ENCODE measurements at places on chromosomes 6 and 20.

DNA sequence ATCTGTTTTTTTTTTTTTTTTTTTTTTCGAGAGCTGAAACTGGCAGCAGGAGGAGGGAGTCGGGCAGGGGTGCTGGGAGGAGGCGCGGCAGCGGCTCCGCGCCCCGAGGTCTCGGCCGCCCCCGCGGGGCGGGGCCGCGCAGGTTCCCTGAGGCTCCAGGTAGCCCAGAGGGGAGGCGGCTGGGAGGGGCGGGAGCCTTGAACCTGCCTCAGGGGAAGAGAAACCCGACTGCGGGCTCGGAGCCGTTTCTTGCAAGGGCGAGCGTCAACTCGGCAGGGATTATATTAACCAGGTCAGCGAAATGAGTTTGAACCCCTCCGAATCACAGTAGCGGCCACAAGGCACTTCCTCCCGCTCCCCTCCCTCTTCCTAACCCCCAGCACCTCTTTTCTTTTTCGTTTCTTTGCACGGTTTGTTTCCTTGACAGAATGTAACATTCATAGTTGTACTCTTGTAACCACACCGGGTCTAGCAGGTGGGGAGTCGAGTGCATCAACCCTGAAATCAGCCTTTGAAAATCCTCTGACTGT is 2.0 kb downstream of the MYB start:
- H3K36me3 ChIP-seq: no peaks in the 10 kb centered on the region
- peaks cover 21% of the 10 kb centered on the region for H3K4me1 ChIP-seq
- no peak overlapping the region for H3K27ac ChIP-seq
- H3K4me3 ChIP-seq: peak overlapping the region; percentile 56
- DNase-seq: no peak

GRCh38 chr6:157282284-157282683 is 41.0 kb downstream of the TMEM242 start:
- H3K27ac ChIP-seq: no peak overlapping the region
- no peak for DNase-seq
- H3K27me3 ChIP-seq: no peaks in the 10 kb centered on the region
- no peaks in the 10 kb centered on the region for H3K36me3 ChIP-seq

DNA sequence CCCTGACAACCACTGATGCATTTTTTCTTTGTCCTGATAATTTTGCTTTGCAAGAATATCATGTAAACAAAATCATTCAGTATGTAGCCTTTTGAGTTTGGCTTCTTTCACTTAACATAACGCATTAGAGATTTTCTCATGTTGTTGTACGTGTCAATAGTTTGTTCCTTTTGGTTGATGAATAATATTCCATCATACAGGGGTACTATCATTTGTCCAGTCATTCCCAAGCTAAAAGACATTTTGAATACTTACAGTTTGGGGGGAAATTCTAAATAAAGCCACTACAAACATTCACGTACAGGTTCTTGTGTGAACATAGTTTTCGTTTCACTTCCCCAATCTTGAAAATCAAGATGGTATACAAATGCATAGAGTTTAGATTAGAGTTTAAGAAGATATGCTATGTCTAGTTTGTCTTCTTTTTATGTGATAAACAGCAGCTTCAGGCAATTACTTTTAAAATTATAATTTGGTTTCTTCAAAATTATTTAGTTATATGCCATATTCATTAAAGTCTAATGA is 5.2 kb downstream of the HAO1 start:
- no peaks in the 10 kb centered on the region for H3K27me3 ChIP-seq
- DNase-seq: no peak
- no peaks in the 10 kb centered on the region for H3K36me3 ChIP-seq
- H3K4me1 ChIP-seq: no peaks in the 10 kb centered on the region
- H3K27ac ChIP-seq: no peak overlapping the region

GRCh38 chr6:111982681-111983080 is 71.2 kb upstream of the CCN6 start:
- H3K4me1 ChIP-seq: no peaks in the 10 kb centered on the region
- no peak overlapping the region for H3K4me3 ChIP-seq
- DNase-seq: no peak
- no peak overlapping the region for H3K27ac ChIP-seq
- no peaks in the 10 kb centered on the region for H3K27me3 ChIP-seq
- H3K36me3 ChIP-seq: no peaks in the 10 kb centered on the region

GRCh38 chr6:397056-397455 is 5.5 kb downstream of the IRF4 start:
- no peak overlapping the region for H3K27ac ChIP-seq
- no peak overlapping the region for H3K4me3 ChIP-seq
- H3K36me3 ChIP-seq: peaks cover 18% of the 10 kb centered on the region

DNA sequence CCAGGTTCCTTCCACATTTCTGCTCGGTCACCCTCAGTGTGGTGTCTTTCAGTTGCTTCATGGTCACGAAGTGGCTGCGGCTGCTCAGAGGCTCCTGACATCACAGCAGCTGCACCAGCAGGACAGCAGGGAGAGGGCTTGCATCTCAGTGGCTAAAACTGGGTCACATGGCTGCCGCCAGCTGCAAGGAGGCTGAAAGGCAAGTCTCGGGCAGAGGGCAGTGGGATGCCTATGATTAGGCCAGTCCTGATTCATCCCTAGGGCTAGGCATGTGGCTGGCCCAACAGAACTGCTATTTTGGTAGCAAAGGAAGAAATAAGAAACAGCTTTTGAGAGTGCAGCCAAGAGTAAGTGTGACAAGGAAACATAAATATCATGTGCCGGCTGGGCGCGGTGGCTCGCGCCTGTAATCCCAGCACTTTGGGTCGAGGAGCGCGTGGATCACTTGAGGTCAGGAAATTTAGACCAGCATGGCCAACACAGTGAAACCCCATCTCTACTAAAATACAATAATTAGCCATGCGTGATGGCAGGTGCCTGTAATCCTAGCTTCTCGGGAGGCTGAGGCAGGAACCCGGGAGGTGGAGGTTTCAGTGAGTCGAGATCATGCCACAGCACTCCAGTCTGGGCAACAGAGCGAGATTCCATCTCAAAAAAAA is 46.6 kb downstream of the RBM38 start:
- DNase-seq: no peak
- H3K27me3 ChIP-seq: no peaks in the 10 kb centered on the region
- no peaks in the 10 kb centered on the region for H3K36me3 ChIP-seq
- peaks cover 60% of the 10 kb centered on the region for H3K4me1 ChIP-seq
- no peak overlapping the region for H3K4me3 ChIP-seq
- peak overlapping the region; percentile 34 for H3K27ac ChIP-seq

GRCh38 chr6:26064619-26065257 is 22.5 kb upstream of the HFE start:
- H3K27ac ChIP-seq: no peak overlapping the region
- no peak overlapping the region for H3K4me3 ChIP-seq
- peaks cover 7% of the 10 kb centered on the region for H3K27me3 ChIP-seq
- DNase-seq: no peak
- no peaks in the 10 kb centered on the region for H3K4me1 ChIP-seq

DNA sequence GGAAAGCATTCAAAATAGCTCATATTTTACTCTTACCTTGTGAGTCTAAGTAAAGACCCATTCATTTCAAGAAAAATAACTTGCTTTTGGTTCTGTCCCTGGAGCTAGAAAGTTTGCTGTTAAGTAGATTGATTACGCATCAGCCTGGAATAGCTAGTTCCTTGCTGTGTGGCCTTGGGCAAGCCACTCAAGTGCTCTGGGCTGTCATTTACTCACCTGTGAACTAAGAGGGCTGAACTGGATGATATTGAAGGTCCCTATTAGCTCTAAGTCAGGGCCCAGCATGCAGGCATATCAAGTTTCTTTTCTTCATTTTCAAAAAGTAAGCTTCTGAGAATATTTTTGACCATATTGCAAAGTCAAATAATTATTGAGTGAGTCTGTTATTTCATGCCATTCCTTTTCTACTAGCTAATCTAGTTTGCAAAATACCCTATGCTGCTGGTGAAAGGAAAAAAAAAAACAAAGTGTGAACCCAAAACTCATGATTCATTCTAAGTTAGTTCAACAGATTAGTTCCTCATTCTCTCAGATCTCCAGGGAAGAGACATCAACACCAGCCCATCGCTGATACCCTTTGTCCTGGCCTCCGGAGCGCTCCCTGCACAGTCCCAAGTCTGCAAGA is 106.5 kb upstream of the GMDS start:
- no peaks in the 10 kb centered on the region for H3K4me1 ChIP-seq
- DNase-seq: no peak
- no peak overlapping the region for H3K27ac ChIP-seq
- no peaks in the 10 kb centered on the region for H3K36me3 ChIP-seq
- no peak overlapping the region for H3K4me3 ChIP-seq

DNA sequence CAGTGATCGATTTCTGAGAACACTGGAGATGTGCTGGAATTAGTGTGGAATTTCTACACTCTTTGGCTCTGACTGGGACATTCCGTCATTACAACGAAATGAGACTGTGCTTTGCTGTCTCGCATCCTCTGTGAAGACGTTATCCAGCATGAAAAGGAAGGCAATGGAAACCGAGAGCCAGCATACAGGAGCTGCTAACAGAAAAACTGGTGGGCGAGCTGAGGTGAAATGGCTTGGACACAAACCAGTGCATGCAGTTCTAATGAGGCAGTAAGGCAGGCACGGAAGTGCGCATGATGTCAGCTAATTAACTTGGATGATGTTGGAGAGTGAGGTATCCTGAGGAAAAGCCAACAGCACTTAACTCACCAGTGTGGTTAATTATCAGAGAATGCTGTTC is 202.8 kb upstream of the AGPAT4 start:
- peaks cover 6% of the 10 kb centered on the region for H3K4me1 ChIP-seq
- no peaks in the 10 kb centered on the region for H3K36me3 ChIP-seq
- peak overlapping the region; percentile 16 for H3K27ac ChIP-seq
- no peaks in the 10 kb centered on the region for H3K27me3 ChIP-seq

- H3K36me3 ChIP-seq: no peaks in the 10 kb centered on the region
- peaks cover 32% of the 10 kb centered on the region for H3K4me1 ChIP-seq
- peak overlapping the region; percentile 43 for H3K27ac ChIP-seq
- H3K4me3 ChIP-seq: no peak overlapping the region
- DNase-seq: no peak
These were observed 6.5 kb upstream of the UQCC2 start for GRCh38 chr6:33717934-33718455.

- H3K36me3 ChIP-seq: no peaks in the 10 kb centered on the region
- DNase-seq: no peak
- peaks cover 3% of the 10 kb centered on the region for H3K4me1 ChIP-seq
- H3K27ac ChIP-seq: no peak overlapping the region
These were observed 36.9 kb downstream of the CCN2 start for GRCh38 chr6:131914234-131914633.

- H3K27me3 ChIP-seq: no peaks in the 10 kb centered on the region
- H3K4me3 ChIP-seq: no peak overlapping the region
- no peak for DNase-seq
- H3K36me3 ChIP-seq: no peaks in the 10 kb centered on the region
These were observed 3.8 kb upstream of the ENTPD6 start for GRCh38 chr20:25191689-25192088.

- H3K27ac ChIP-seq: no peak overlapping the region
- no peaks in the 10 kb centered on the region for H3K4me1 ChIP-seq
- H3K36me3 ChIP-seq: no peaks in the 10 kb centered on the region
- no peak overlapping the region for H3K4me3 ChIP-seq
- H3K27me3 ChIP-seq: no peaks in the 10 kb centered on the region
- DNase-seq: no peak
These were observed 399.7 kb upstream of the ADGRB3 start for GRCh38 chr6:68235326-68235784.

GRCh38 chr6:144820270-144820669 is 535.1 kb downstream of the UTRN start:
- no peak overlapping the region for H3K4me3 ChIP-seq
- H3K27me3 ChIP-seq: no peaks in the 10 kb centered on the region
- H3K4me1 ChIP-seq: no peaks in the 10 kb centered on the region
- no peak for DNase-seq

DNA sequence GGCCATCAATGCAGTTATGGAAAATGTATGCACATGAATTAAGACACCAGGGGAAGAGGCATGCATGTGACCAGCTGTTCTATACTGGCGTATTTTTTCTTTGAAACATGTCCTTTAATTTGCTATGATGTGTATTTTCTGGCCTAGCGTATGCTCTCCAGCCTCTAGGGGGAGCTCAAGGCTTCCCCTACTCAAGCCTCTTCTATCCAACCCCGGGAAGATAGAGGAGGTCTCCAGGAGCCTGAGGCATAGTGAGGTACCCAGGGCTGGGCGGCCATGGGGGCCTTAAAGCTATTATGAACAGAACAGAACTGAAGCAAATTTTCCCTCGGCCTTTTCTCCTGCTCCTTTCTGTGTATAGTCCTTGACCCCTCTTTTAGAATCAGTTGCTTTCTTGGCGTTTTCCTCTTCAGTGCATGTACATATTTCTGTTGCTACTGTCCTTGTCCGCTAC is 528.9 kb downstream of the MAFB start:
- no peaks in the 10 kb centered on the region for H3K4me1 ChIP-seq
- H3K27me3 ChIP-seq: no peaks in the 10 kb centered on the region
- H3K36me3 ChIP-seq: no peaks in the 10 kb centered on the region
- H3K27ac ChIP-seq: no peak overlapping the region

- no peaks in the 10 kb centered on the region for H3K36me3 ChIP-seq
- peaks cover 24% of the 10 kb centered on the region for H3K27me3 ChIP-seq
- no peak overlapping the region for H3K27ac ChIP-seq
- H3K4me1 ChIP-seq: peaks cover 25% of the 10 kb centered on the region
These were observed 103.7 kb downstream of the TOX2 start for GRCh38 chr20:44018259-44018941.

- DNase-seq: no peak
- no peak overlapping the region for H3K4me3 ChIP-seq
- no peak overlapping the region for H3K27ac ChIP-seq
- H3K4me1 ChIP-seq: no peaks in the 10 kb centered on the region
These were observed 104.4 kb upstream of the LAMP5 start for GRCh38 chr20:9409981-9410380.

DNA sequence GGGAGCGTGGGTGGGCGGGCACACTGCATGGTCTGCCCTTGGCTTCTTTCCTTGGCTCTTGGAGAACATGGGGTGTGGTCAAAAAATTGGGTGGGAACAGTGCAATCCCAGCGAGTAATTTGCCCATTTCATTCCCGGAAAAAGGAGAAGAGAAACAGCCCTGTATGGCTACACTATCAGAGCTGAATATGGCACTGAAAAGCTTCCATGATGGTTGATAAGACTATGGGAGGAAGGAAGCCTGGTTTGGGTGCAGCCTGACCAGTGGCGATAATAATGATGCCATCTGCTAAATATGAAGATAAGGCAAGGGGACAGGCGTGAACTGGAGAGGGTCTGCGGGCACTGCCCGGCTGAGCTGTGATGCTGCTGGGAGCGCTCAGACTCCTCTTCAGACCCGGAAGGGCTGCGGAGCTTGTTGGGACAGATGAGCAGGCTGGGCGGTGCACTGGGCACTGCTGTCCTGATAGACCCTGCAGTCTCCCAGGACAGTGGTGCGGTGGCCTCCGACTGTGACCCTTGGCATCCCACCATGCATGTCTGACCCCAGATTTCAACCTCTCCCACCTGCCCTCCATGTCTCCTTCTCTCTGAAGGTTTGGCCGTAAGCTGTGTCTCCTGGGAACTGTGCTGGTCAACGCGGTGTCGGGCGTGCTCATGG is 10.2 kb downstream of the SLC22A1 start:
- no peak overlapping the region for H3K27ac ChIP-seq
- H3K4me3 ChIP-seq: no peak overlapping the region
- DNase-seq: no peak
- no peaks in the 10 kb centered on the region for H3K36me3 ChIP-seq
- no peaks in the 10 kb centered on the region for H3K4me1 ChIP-seq
- no peaks in the 10 kb centered on the region for H3K27me3 ChIP-seq

- H3K4me1 ChIP-seq: peaks cover 42% of the 10 kb centered on the region
- DNase-seq: no peak
- H3K27ac ChIP-seq: no peak overlapping the region
- H3K4me3 ChIP-seq: no peak overlapping the region
- no peaks in the 10 kb centered on the region for H3K36me3 ChIP-seq
These were observed 534.0 kb upstream of the JARID2 start for GRCh38 chr6:14711704-14712379.

GRCh38 chr20:52039790-52040189 is 151.8 kb downstream of the ZFP64 start:
- no peak for DNase-seq
- H3K36me3 ChIP-seq: no peaks in the 10 kb centered on the region
- H3K27me3 ChIP-seq: no peaks in the 10 kb centered on the region
- H3K4me1 ChIP-seq: no peaks in the 10 kb centered on the region
- no peak overlapping the region for H3K27ac ChIP-seq
- H3K4me3 ChIP-seq: no peak overlapping the region

Measured in heart right ventricle (tissue), 16 donors.